ENCODE measurements at places on chromosomes 4 and X.

DNA sequence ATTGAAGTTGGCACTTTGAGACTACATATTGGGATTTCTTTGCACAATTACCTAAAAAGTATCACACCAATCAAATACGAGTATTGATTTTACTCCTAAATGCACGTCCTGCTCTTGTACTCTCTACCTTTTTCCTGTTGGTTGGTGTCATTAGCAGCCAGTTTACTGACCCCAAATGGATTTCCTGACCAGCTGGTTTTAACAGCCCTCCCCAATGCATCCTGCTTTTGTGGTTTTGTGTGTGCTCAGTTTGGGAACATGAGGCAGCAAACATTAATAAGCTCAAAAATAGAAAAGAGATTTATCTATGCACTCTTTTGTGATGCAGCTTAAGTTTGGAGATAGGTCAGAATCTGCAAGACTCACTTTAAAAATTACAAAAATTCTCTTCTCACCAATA is 230.3 kb downstream of the MAPK10 start:
- no peak for DNase-seq

GRCh38 chr4:145298885-145299284 is 118.5 kb upstream of the OTUD4 start:
- DNase-seq = no peak

DNA sequence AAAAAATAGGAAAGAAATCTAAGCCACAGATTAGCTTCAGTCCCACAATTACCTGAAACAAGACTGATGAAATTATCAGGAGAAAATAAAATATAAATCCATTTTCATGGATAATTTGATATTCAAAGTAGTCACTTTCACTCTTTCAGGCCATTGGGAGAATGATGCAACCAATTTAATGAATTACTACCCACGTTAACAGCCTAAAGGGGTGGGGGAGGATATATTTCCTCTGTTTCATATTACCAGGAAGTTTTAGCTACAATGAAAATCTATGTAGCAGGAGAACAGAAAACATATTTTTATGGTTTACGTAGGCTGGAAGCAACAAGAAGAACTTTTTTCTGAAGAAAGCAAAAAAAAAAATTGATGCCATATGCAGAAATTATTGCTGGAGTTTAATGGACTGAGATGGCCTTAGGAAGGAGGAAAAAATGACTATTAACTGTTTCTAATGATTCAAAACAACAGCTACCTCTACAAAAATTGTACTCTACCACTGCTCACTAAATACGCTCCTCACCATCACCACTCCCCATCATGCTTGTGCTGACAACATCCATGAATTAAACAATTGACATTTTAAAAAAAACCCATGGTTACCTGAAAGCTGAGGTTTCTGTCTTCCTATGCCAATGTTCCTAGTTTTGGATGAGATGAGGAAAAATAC is 100.9 kb downstream of the CXXC4 start:
- no peak for DNase-seq

- no peak for DNase-seq
Observed at GRCh38 chr4:118916691-118917289, 28.1 kb downstream of the SYNPO2 start.

DNA sequence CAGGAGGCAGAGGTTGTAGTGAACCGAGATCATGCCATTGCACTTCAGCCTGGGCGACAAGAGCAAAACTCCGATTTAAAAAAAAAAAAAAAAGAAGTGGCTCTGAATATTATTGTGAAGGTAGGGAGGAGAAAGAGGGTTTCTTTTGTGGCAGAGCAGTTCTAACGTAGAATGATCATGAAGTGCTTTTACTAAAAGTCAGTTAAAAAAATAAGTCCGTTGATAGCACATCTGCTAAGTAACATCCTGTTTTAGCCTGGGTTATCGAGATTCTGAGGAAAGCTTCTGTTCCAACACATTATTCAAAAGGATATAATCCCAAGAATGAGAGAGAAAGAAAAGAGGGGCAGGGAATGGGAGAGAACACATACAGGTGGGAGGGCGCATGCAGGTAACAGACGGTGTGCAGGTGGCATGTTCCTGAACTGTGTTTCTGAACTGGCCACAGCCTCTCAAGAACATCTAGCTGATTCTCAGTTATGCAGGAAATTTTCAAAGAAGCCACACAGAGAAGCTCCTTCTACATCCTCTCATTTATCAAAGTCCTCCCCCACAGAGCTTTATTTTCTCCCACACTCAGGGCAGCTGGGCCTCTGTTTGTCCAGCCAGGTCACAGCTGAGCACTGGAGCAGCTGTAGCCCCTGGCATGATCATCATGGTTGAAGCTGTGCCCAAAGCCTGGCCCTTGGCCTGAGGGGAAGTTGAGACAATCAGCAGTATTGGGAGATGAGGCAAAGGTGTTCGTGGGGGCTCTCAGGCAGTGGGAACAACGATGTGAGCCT is 342.3 kb downstream of the ZNF674 start:
- no peak for DNase-seq

DNA sequence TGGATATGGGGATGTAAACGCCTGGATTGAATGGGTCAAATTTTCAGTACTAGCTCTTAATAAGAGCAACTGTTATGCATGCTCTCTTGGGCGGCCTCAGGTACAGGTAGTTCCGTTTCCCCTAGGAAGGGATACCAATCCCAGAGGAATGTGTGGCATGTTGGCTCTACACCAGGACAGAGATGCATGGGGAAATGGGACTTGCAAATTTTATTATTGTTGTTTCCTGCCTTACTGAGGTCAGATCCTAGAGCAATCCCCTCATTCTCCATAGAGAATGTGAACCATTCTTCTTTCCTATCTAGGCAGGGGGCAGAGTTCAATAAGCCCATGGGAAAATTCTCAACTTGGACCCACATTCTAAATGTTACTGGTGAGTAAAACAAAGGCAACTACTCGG is 361.8 kb upstream of the FGF16 start:
- no peak for DNase-seq

DNA sequence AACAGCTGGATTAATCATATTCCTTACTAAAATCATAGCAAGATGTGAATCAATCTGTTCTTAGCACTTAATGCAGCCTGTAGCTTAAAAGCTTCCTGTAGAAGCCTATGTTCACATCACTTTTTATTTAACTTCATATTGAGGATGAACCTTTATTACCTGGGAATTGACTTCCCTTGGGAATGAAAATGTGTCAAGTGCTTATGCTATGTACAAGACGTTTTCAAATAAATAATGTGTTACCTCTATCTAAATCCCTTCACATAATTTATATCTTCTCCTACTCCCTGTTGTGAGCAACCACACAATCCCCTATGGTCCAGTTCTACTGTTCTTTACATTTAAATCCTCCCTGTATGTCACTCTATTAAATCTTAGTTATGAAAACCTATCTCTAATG is 633.1 kb downstream of the FSTL5 start:
- DNase-seq = no peak

DNA sequence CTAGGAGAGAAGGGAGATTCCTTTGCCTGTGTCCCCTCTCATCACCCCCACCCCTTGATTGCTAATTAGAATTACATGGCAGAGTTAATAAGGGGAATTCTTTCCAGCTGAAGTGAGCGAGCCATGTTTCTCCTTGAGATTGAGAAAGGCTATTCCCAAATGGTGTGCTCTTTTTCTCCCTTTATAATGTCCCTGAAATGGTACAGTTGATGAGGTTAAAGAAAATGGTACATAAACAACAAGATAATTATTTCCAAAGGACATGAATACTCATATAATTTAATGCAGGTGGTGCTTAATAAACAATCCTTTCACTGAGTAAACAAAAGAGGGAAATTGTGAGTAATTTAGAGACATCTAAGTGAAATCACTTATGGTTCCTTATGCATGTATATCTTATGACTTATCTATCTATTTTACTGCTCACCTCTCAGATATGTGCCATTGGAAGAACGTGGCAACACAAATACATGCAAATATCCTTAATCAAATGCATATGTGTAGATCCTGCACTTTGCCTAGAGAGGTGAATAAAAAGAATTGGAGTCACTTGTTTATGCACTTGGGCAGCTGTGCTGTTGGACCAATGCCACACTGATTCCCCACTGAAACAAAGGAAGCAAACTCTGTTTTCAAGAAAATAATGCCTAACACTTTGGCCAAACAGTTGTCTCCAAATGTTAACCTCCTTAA is 106.6 kb upstream of the WDR44 start:
- DNase-seq = no peak

DNA sequence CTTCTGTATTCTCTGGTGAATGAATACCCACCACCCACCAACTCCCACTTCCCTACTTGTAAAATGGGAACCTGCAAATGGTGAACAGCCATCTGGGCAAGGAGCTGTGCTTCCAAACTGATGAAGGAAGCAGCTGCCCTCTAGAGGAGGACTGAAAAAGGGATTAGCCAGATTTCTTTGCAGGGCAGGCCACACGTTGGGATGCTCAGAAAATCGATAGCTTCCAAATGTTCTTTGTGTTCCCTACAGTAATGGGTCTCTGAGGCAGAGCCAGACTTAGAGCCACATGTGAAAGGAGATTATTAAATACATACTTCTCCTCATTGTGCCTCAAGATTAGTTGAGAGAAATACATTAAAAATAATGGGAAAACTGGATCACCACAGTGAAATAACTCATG is 39.3 kb upstream of the LPAR4 start:
- no peak for DNase-seq

DNA sequence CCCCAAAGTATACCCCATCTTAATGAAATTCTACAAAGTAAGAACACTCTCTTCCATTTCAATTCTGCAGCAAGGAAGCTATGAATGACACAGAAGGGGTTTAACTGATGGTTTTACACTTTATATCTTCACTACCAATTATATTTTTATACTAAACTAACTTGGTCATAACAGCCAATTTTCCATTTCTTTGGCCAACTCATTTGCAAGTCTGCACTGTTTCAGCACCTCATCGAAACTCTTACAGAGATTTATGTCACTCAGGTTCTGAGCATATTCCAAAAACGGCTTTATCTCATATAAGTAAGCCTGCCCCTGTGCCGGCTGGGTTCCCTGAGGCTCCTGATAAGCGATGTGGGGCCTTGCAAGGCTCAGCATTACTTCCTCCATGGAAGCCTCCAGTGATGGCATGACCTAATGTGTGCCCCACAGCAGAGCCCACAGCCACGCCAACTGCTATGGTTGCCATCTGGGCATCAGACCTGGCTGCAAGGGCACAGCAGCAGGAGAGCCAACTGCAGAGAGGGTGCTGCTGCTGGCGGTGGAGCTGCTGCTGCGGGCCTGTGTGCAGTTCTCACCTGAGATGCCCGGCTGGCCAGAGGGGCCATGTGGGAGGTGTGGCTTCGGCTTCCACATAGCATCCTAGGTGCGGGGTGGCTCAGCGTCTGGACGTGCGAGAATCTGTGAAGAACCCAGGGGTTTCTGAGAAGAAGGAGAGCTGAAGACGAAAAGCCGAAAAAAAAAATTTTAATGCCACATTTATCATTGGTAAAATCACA is 13.4 kb upstream of the IBSP start:
- DNase-seq = no peak

DNA sequence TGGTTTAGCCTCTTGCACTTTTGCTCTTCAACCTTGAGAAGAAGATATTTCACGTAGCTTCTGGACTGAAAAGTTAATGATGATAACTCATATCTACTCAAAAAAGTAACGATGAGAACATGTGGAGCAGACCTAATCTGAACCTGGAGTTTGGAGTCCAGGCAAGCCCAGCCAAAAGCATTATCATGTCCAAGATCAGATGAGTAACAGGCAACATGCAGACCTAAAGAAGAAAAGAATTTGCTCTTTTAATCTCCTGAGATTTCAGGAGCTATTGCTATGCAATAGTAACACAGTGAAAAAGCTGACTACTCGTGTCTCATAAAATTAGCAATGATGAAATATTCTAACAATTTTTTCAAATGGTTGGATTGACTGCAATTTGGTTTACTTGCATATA is 21.8 kb upstream of the PPA2 start:
- DNase-seq = no peak

DNA sequence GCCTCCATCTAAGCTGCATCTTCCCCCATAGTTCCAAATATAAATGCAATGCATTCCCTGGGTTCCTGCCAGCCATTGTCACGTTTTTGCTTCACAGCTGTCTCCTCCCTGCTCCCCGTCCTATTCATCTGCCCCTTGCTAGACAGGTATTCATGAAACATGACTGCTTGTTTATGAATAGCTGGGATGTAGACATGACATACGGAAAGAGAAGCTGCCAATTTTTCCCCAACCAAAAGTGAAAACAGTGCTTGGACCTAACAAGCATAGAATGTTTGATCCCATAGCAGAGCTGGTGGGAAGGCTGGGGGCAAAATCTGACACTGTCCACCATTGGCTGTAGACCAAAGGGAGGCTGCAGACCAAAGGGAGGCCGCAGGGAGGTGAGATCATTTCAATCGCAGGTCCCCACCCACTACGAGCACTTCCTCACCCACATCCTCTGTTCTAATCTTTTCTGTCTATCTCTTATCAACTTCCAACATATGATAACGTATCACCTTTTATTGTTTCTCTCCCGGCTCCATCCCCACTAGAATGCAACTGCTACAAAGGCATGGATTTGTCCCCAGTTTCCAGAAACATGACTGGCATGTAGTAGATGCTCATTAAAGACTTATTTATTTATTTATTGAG is 8.5 kb upstream of the GYG2 start:
- no peak for DNase-seq

DNA sequence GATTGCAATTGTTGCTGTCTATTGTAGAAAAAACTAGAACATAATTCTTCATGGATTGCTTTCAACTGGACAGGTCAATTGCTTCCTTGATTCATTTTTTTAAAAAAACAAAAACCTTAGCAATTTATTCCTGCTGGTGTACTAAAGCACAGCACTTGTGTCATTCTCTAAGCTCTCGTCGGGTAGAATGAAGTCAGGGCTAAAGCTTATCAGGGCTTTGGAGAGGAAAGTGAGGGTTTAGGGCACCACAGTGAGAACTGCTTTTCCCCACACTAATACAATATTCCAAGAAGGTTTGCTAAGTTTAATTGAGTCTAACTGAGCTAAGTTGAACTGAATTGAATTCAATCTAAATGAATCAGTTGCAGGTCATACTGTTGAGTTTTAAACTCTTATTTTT is 76.4 kb upstream of the TLR3 start:
- no peak for DNase-seq

DNA sequence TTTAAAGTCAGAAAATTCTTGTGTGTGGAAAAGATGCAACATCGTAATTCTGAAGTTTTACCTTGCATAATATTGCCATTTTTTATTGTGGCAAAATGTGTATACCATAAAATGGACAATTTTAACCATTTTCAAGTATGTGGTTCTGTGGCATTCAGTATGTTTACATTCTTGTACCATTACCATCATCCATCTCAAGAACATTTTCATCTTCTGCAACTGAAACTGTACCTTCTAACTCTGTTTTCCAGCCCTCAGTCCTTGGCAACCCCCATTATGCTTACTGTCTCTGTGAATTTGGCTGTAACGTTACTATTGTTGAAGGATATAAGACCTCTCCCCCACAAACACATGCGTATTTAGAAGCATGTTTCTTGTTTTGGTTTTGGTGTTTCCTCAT is 123.2 kb downstream of the BMPR1B start:
- DNase-seq = no peak

- DNase-seq = no peak
Observed at GRCh38 chr4:7811536-7812191, 128.0 kb downstream of the AFAP1 start.

GRCh38 chr4:173370130-173370476 is 651 bp upstream of the SAP30 start:
- DNase-seq = no peak
